Sciatic nerve (tissue), 2 donors: ENCODE measurements at places on chromosomes 13 and 19. TPM values are rescaled to one million over a fixed set of nuclear protein-coding genes. Genes with fewer than 3 reads are reported as not detected.

DNA sequence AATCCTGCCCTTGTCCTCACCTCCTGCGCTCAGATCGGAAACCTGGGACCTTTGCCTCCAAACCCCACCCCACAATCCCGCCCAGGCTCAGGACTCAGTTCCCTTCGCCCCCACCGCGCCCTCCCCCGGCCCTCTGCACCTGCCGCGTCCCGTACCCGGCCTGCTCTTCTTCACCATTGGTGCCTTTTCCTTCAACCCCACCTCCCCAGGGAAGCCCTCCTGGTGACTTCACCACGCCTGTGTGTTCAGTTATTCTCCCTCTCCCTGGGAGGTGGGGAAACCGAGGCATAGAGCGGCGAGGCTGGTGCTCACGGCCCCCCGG is 19.3 kb upstream of the TCF3 start:
- DNase-seq: no peak

- peak; percentile 85 for DNase-seq
Observed at GRCh38 chr19:12778017-12778904, 2.9 kb upstream of the HOOK2 start.

DNA sequence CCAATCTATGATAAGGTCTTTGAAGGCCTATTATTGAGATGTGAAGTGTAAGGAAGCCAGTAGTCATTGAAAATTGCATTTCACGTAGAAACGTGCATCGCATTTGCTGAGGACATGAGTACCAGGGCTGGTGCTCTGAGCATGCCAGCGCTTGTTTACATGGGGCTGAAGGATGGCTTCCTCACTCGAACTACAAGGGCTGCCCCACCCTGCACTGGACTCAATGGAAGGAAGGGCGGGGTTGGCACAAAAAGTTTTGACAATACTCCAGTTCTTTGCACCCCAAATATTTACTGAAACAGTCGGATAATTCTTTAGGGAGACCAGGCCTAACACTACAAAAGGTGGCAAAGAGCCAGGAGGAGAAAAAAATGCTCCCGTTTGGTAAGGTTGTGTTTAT is 28.9 kb upstream of the MED4 start:
- DNase-seq: no peak

DNA sequence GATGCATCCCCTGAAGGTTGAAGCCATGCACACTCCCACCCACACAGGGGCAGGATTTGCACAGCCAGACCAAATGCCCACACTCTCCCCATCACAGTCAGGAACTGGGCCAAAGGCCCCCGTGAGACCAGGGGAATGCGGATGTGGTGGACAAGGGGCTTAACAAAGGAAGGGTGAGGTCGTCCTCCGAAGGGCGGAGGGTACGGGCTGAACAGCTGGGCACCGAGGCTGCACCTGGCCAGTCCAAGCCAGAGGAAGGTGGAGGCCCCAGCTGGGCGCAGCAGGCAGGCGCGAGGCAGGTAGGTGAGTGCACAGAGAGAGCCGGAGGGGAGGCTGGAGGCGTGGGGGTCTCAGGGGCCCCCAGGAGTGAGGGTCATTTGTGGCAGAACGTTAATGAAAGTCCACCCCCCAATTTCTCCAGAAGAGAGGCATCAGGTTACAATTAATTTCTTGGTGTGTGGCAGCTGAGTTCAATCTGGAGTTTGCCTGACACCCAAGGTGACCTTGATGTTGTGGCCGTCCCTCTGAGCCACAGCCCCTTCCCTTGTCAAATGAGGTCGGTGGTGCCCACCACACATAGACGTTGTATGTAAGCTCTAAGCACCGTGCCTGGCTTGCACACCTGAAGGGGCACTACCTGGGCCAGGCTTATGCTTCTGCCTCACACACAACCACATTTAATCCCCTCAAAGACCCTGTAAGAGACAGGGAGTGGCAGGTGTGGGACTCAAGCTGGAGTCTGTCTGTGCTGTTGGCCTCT is 2.9 kb downstream of the KLK15 start:
- no peak for DNase-seq

- no peak for DNase-seq
Observed at GRCh38 chr13:83879431-83880171, 2.7 kb downstream of the SLITRK1 start.

- DNase-seq: no peak
Observed at GRCh38 chr13:87779426-87779825, 108.3 kb downstream of the SLITRK5 start.

DNA sequence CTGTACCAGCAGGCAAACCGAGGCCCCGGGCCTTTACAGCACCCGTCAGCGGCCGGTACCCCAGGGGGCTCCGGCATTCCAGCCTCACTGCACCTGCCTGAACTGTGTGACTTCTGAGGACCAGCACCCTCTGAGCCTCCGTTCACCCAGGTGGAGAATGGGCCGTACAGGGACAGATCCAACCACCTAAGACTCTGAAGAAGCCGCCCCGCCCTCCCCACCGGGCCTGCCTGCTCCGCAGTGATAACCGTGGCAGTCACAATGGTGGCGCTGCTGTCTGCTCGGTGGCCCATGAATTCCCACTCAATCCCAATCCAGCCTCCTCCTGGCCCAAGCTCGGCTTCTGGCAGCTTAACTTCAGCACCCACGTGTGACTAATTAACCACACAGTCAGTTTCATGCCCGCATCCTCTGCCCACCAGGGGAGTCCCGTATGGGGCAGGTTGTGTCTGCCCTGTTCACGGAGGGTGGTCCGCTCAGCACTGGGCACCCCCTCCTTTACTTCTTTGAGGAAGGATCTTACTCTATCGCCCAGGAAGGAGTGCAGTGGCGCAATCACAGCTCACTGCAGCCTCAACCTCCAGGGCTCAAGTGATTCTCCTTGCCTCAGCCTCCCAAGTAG is 3.4 kb downstream of the TCF3 start:
- no peak for DNase-seq

- no peak for DNase-seq
Observed at GRCh38 chr19:17264641-17264979, at the start of gene USHBP1. Gene USHBP1, minus strand, starts transcription at chr19:17264745. Its CDS starts 446 bp downstream, at chr19:17264299.

GRCh38 chr13:60311527-60311926 is 85.5 kb upstream of the TDRD3 start:
- no peak for DNase-seq

DNA sequence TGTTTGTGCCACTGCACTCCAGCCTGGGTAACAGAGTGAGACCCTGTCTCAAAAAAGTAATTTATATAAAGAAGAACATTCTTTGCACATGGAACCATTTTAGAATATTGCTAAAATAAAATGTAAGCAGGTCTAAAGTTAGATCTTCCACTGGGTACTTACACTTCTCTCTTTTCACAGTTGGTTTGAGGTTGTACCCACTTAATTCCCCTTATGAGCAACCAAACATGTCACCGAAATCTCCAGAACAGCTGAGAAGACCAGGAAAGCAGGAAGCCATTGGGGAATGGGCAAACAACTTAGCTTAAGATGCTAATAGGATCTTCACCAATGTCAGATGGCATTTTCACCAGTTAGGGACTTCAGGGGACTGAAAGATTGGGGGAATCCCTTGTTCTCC is 18.8 kb downstream of the NLRP4 start:
- no peak for DNase-seq

- DNase-seq: no peak
Observed at GRCh38 chr19:13993590-13994300, 12.4 kb downstream of the RFX1 start.

GRCh38 chr19:619286-620002 is 13.9 kb downstream of the POLRMT start:
- DNase-seq: peak; percentile 54

GRCh38 chr19:12364391-12365235 is 870 bp downstream of the ZNF442 start:
- DNase-seq: peak; percentile 70

DNA sequence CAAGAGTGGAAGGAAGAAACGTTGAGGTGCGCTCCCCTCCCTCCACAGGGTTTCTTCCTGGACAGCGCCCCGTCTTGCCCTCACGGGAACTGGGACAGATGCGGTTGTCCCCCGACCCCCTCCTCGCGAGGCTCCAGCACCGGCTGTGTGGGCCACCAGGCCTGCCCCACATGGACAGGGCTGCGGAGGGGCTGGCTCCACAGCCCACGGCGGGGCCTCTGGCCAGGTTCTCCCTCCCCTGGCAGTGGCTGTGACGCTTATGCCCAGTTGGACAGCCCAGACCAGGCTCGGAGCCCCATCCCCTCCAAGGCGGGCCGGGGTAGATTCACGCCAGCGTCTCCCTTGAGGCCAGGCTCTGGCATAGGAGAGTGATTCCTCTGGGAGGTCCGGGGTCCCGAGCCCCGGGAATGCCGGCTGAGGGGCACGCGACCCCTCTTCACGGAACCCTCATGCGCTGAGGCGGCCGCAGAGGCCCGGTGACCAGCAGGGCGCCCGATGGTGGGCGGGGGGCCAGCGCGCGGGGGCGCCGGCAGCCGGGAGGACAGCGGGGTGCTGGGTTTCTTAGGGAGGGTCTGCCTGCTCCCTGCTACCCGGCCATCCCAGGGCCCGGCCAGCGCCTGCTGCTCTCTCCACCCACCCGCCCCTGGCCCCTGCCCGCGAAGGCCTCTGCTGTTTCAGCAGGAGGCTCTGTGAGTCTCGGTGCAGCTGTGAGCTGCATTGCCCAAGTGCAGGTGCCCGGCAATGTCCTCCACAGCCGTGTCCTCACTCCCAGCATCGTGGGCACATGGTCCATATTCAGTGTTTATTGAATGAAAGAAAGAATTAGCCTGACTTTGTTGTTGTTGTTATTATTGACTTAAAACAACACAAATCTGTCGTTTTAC is 20.3 kb upstream of the GAS6 start:
- DNase-seq: no peak

DNA sequence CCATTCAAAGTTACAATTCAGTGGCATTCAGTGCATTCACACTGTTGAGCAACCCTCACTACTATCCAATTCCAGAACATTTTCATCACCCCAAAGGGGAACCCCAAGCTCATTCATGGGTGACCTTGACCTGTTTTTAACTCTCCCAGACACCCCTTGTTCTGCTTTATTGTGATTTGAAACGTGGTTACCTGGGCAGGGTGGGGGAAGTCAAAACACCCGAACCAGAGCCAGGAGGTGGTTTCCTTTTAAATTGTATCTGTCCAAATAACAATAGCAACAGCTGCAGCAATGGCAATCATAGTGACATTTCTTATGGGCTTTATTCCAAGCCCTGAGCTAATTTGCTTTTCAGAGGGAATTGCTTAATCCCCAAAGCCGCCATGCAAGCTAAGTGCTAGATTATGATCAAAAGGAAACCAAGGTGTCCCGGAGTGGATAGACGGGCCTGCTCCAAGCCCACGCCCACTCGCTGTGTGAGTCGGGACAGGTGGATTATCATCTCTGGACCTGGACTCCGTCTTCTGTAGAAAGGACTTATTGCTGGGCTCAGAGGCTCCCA is 6.1 kb downstream of the PTGIR start:
- no peak for DNase-seq

DNA sequence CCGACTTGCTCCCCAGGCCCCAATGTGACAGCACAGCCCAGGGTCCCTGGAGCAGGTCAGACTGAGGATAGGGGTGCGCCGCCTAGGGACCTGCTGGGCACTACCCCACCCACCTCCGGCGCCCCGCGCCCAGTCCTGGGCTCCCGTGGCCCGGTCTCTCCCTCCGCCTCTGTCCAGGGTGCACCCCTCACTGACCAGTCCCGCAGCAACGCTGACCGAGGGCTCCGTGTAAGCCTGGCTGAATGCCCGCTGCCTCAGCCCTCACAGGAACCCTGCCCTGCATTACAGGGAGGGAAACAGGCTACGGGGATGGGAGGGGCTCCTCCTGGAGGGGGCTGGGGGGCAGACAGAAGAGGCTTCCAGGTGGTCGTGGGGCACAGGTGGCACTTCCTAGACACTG is 31.7 kb downstream of the GPX4 start:
- no peak for DNase-seq

DNA sequence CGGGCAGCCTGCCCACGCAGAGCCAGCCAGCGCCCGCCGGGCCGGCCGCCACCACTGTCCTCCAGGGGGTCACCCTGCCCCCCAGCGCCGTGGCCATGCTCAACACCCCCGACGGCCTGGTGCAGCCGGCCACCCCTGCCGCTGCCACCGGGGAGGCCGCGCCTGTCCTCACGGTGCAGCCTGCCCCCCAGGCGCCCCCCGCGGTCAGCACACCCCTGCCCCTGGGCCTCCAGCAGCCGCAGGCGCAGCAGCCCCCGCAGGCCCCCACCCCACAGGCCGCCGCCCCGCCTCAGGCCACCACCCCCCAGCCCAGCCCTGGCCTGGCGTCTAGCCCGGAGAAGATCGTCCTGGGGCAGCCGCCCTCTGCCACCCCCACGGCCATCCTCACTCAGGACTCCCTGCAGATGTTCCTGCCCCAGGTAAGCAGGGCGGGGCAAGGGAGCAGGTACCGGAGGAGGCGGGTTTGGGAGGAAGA is 32.3 kb upstream of the EHD2 start:
- DNase-seq: no peak

- no peak for DNase-seq
Observed at GRCh38 chr13:20370815-20371421, 138.8 kb upstream of the GJB6 start.

The ZNF780B gene
- 29.6 TPM for total RNA-seq

The MCEMP1 gene
- 2.6 TPM for total RNA-seq

The MBD3L2 gene
- not detected for total RNA-seq

The NLRP7 gene
- not detected for total RNA-seq

The PRSS57 gene
- total RNA-seq: not detected

The TTYH1 gene
- total RNA-seq: 72.2 TPM

The FPR3 gene
- 8.8 TPM for total RNA-seq

The OR7C2 gene
- not detected for total RNA-seq

The MEIOSIN gene
- not detected for total RNA-seq

The LRRC63 gene
- 0.49 TPM for total RNA-seq

The ATP7B gene
- total RNA-seq: 11.5 TPM

The ONECUT3 gene
- total RNA-seq: not detected

The ZNF234 gene
- total RNA-seq: 16.6 TPM

The SRRM5 gene
- total RNA-seq: 0.58 TPM

The CD37 gene
- total RNA-seq: 21.3 TPM
